ENCODE measurements at places on chromosomes 4 and X. TPM values are rescaled to one million over a fixed set of nuclear protein-coding genes. Genes with fewer than 3 reads are reported as not detected.

The ENPP6 gene
- total RNA-seq = not detected

The CCNG2 gene
- 49.3 TPM for total RNA-seq

The MAGEA9B gene
- not detected for total RNA-seq

The PRSS12 gene
- total RNA-seq = not detected

The SNCA gene
- not detected for total RNA-seq

The ATP5ME gene
- 74.0 TPM for total RNA-seq

The DUX4 gene
- total RNA-seq = not detected

The VEGFC gene
- 12.8 TPM for total RNA-seq

The ADAMTS3 gene
- total RNA-seq = 2.9 TPM

The PTCHD1 gene
- 0.06 TPM for total RNA-seq

The TRO gene
- total RNA-seq = 7.7 TPM

The CXCL9 gene
- total RNA-seq = not detected

The CENPU gene
- 5.4 TPM for total RNA-seq

The TMPRSS11A gene
- not detected for total RNA-seq

The DTHD1 gene
- not detected for total RNA-seq

The GLRA2 gene
- total RNA-seq = not detected

The CTAG1A gene
- total RNA-seq = not detected

The SUPT20HL1 gene
- not detected for total RNA-seq

The DNAAF6 gene
- not detected for total RNA-seq

The AFP gene
- total RNA-seq = 0.29 TPM

The PCDH19 gene
- total RNA-seq = 0.06 TPM
